Dermis blood vessel endothelial cell (primary cell): ENCODE measurements at places on chromosomes 6 and 20. TPM values are rescaled to one million over a fixed set of nuclear protein-coding genes. Genes with fewer than 3 reads are reported as not detected.

GRCh38 chr20:45338121-45339030 is 9.8 kb downstream of the SDC4 start:
- no peak for DNase-seq

EMILIN3 gene
- under 0.01 and 0.09 TPM in 2 replicates for total RNA-seq

COL9A3 gene
- 1.3 and 1.9 TPM in 2 replicates for total RNA-seq

DNA sequence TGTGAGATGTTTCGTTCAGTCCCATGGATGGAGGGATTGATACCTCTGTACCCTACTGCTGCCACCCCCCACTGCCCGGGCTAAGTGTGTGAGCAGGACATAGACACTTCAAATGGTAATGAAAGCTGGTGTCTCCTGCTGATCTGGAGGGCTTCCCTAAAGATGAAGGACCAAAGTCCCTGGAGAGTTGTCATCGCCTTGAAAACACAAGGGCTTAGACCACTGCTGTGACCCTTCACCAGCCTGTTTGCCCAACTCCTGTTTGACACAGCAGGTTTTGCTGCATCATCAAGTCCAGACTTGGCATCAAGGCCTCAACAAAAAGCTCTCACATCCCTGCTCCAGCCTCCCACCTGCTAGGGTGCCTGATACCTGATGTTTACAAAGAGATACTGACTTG is 57.9 kb upstream of the FAM8A1 start:
- no peak for DNase-seq

DNA sequence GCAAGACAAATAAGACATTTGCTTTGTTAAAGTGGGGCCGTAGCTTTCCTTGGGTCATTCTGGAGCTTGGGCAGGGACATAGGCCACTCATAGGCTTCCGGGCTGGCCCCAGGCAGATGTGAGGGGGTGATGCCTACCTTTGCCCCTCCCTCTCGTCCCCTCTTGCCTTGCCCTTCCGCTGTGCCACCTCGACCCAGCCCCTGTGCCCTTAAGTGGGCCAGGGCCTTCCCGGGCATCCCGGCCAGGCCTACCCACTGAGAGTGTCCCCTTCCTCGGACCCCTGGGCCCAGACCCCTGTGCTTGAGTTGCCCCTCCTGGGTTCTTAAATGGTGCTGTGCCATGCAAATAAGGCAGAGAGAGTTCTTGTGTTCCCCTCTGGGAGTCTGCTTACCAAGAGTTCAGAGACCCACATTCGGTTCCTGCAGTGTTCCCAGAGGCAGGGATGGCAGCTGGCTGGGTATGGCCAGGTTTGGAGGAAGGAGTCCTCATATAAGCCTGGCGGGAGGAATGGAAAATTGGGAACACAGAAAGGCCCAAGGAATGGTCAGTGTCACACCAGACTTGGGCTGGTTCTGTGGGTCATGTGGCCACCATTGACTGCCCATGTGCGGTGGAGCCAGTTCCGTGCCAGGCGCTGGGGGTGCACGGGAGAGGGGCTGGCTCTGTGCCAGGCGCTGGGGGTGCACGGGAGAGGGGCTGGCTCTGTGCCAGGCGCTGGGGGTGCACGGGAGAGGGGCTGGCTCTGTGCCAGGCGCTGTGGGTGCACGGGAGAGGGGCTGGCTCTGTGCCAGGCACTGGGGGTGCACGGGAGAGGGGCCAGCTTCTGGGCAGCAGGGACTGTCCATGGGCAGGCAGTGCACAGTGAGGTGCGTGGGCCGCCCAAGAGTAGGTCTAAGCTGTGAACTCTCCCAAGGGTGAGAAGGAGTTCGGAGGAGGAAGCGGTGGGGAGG is 173.5 kb upstream of the SNX9 start:
- no peak for DNase-seq
